ENCODE measurements at places on chromosomes 3 and 15. TPM values are rescaled to one million over a fixed set of nuclear protein-coding genes. Genes with fewer than 3 reads are reported as not detected.

GRCh38 chr3:97278506-97278905, 464.1 kb downstream of the EPHA6 start:
- no peak overlapping the region for H3K4me3 ChIP-seq
- no peaks in the 10 kb centered on the region for H3K36me3 ChIP-seq
- DNase-seq, result no peak
- H3K4me1 ChIP-seq, result no peaks in the 10 kb centered on the region
- no peaks in the 10 kb centered on the region for H3K27me3 ChIP-seq

DNA sequence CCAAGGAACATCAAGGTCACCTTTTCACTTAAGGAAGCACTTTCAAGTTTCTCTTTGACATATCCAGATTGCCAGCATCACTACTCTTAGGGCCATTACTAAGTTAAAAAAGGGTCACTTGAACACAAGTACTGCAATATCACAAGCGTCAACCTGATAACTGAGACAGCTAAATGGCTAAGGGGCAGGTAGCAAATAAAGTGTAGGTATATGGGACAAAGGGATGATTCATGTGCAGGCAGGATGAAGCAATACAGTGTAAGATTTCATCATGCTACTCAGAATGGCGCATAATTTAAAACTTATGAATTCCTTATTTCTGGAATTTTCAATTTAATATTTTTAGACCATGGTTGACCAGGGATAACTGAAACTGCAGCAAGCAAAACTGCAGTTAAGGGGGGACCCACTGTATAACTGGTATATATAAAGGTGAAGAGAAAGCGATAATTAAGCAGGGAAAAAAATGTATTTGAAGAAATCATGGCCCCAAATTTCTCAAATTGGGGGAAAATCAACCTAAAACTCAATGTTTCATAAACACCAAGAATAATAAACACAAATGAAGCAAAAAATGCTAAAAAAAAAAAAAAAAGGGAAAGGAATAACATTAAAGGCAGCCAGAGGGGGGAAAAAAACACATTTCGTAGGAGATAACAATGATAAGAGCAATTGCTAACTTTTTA, 13.1 kb downstream of the CCR1 start:
- no peaks in the 10 kb centered on the region for H3K27me3 ChIP-seq
- no peak for DNase-seq
- H3K36me3 ChIP-seq, result no peaks in the 10 kb centered on the region
- H3K4me1 ChIP-seq, result peaks cover 8% of the 10 kb centered on the region
- H3K4me3 ChIP-seq, result no peak overlapping the region
- H3K27ac ChIP-seq, result no peak overlapping the region

DNA sequence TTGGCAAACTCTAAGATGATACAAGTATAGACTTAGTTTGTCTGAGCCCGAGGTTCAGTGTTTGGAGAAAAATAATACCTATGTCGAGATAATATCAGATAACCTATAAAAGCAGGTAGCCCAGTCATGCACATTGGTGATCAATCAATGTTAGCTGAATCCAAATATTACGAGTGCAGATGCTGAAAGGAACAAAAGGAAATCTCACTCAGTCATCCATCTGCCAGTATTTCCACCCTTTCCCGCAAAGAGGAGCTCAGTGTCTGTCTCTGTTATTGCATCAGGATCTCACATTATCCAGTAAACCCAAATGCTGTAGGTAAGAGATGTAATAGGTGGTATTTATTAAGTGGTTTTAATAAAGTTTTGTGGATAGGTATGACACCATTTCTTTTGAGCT, 251.2 kb upstream of the CTDSPL start:
- H3K36me3 ChIP-seq, result no peaks in the 10 kb centered on the region
- no peak for DNase-seq
- H3K27ac ChIP-seq, result no peak overlapping the region
- H3K4me1 ChIP-seq, result peaks cover 6% of the 10 kb centered on the region
- H3K4me3 ChIP-seq, result no peak overlapping the region
- H3K27me3 ChIP-seq, result no peaks in the 10 kb centered on the region

GRCh38 chr3:53166781-53167291, 5.8 kb downstream of the PRKCD start:
- DNase-seq, result peak; percentile 85
- peaks cover 17% of the 10 kb centered on the region for H3K36me3 ChIP-seq
- peak overlapping the region; percentile 30 for H3K4me3 ChIP-seq
- peaks cover 83% of the 10 kb centered on the region for H3K4me1 ChIP-seq
- H3K27me3 ChIP-seq, result no peaks in the 10 kb centered on the region

- H3K36me3 ChIP-seq, result no peaks in the 10 kb centered on the region
- DNase-seq, result no peak
- no peak overlapping the region for H3K27ac ChIP-seq
Measured at GRCh38 chr3:152910966-152911365, 76.0 kb downstream of the P2RY1 start.

- H3K4me3 ChIP-seq, result no peak overlapping the region
- H3K27ac ChIP-seq, result no peak overlapping the region
- no peak for DNase-seq
- peaks cover 11% of the 10 kb centered on the region for H3K4me1 ChIP-seq
Measured at GRCh38 chr3:165641569-165642310, 195.5 kb downstream of the BCHE start.

- H3K4me1 ChIP-seq, result no peaks in the 10 kb centered on the region
- DNase-seq, result no peak
- H3K36me3 ChIP-seq, result no peaks in the 10 kb centered on the region
- no peaks in the 10 kb centered on the region for H3K27me3 ChIP-seq
Measured at GRCh38 chr15:61075741-61076140, 153.4 kb downstream of the RORA start.

Gene ZNF660
- 2.7 TPM for total RNA-seq

Gene GPR27
- total RNA-seq, result 2.6 TPM

Gene P3H2
- 61.9 TPM for total RNA-seq

Gene ZBTB20
- 66.4 TPM for total RNA-seq

Gene IGSF11
- total RNA-seq, result 1.1 TPM

Gene C3orf49
- total RNA-seq, result not detected

Gene MST1R
- total RNA-seq, result 27.3 TPM
